ENCODE measurements at places on chromosomes 4 and X.
A peak's percentile ranks its signal among the peaks of the same experiment; 100 is the strongest.

DNA sequence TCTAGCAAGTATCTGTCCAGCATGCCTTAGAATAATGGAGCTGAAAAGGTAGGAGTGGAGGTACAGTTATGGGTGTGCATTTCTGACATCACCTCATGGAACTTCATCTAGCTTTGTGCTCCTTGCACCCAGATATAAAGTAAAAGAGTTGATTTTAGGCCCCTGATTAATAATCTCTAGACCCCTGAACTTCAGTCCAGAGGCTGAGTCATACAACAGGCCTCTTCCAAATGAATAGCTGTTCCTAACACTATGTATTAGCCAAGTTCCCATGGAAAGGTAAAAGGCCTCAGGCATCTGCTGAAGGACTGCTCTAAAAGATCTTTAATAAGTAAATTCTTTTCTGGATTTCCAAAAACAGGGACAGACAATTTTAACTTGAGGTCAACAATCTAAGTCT is 16.2 kb downstream of the TBC1D9 start:
- DNase-seq = no peak

- no peak for DNase-seq
Measured at GRCh38 chr4:61911313-61911756, 711.2 kb downstream of the ADGRL3 start.

DNA sequence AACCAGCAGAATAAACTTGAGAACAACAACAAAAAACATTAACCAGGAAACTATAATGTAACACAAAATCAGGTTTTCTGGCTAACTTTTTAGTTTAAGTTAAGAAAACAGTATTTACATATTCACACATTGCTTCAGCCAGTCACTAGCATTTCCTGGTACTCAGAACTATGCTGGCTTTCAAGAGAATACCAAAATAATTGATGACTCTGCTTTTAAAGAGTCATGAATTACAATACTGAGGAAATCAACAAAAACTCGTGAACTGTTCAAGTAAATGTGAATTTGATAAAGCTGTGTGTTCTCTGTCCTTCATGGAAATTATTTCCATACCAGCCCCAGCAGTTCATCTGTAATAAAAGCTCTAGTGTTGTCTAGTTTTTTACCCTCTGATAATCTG is 27.4 kb downstream of the PRSS12 start:
- DNase-seq = no peak

GRCh38 chr4:2949782-2950125 is 13.5 kb downstream of the NOP14 start:
- no peak for DNase-seq

DNA sequence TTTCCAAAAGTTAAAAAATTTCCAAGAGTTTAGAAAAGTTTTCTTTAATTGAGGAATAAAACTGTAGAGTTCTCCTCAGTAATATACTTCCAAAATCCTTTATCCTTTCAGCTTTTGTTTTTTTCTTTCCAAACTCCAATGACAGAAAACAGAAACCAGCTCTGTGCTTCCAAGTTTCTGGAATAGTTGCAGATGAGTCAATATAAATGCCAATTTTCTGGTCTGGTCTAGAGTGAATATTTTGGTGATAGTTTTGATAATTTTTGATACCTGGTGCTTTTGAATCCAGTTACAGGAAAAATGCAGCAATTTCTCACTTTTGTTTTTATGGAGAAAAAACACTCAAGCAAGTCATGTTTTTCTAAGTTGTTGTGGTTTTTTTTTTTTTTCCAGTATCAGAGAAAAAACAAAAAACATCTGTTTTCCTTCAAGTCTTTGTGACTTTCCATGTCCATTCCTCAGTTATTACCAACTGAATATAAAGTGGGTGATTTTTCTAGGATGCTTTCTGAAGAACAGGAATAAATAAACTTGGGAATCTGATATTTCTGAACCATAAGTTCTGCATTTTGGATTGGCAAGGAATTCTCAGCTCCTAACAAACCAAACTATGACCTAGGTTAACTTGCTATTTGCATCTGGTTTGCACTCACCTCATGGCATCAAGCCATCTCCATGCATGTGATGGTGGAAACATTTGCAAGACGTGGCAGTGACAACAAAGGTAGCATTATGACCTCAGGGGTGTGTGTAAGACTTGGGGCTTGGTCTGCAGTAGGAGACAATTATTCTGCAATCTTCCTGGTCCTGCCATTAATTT is 139.1 kb downstream of the VEGFC start:
- no peak for DNase-seq

DNA sequence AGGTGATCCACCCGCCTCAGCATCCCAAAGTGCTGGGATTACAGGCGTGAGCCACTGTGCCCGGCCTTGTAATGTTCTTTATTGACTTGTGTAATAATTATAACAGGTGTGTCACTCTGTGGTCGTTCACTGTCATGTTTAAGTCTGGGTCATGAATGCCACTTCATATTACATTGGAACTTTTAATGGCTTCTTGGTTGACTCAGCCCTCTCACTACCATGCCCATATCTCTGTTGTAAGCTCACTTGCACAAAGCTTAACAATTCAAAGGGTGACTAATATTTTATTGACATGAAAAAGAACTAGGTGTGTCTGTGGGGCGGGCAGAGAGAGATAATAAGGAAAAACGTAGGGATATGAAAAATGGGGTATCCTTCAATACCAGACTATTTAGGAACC is 639.7 kb upstream of the ACTRT1 start:
- no peak for DNase-seq

DNA sequence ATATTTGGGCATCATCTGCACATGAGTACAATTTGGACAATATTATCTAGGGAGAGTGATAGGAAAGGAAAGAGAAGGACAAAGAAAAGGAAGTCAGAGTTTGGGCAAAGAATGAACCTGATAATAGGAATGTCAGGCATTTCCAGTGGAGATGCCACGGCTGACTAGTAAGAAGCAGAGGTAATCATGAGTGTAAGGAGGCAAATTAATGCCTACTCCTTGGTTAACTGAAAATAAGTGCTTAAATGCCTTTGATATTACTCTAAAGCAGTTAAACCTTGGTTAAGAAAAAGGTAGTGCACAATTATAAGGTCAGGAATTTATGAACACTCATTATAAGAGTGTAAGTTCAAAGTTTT is 99.2 kb upstream of the DDIT4L start:
- DNase-seq = no peak

DNA sequence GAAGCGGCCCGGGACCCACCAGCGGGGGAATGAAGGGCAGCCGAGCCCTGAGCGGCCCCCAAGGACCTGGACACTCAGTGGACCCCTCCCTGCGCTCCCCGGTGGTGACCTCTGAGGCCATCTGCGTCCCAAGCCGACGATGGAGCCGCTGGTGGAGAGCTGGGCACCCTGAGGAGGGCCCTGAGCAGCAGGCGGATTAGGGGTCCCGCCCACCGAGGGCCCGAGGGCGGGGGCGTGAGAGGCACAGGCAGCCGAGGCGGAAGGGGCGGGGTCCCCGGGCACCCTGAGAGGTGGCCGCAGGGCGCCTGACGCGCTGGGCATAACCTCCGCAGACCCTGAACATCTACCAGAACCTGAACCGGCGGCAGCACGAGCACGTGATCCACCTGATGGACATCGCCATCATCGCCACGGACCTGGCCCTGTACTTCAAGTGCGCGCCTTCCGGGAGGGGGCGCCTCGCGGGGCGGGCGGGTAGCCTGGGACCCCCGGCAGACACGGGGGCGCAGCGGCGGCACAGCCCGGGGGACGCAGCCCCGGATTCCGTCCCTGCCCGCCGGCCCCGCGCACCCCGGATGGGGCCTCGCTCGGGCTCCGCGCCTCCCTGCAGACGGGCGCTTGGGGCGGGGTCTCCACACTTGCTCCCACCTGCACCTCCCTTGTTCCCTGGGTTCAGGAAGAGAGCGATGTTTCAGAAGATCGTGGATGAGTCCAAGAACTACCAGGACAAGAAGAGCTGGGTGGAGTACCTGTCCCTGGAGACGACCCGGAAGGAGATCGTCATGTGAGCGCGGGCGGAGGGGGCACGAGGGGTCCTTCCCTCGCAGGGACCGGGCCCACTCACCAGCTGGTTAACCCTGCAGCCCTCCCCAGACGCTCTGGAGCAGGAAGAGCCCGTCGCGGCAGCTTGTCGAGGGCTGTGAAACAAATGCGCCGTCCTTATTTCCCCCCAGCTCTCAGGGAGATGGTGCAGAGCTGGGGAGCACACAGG is 10.3 kb downstream of the ATP5ME start:
- DNase-seq = no peak

DNA sequence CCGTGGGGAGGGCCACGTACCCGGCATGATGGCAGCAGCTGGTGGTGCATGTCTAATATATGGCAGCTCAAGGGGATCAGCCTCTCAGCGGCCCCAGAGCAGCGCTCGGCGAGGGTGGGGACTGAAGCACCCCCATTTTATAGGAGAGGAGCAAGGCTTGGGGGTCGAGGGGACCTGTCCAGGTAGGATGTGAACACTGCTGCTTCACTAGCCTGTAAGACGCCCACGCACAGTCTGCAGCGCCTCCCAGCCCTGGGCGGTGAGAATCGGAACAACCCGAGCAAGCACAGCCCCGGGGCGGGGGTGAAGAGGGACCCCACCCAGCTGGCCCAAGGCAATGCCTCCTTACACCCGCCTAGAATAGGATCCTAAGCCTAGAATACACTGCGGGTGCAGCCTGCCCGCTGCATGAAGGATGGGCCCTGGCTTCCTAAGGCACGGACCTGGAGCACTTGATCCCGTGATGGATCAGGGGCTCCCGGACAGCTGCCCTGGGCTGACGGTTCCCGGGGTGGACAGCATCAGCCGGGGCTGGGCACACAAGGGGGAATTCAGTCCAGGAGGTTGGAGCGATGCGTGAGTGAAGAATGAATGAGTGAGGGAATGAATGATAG is 17.6 kb downstream of the ADRA2C start:
- no peak for DNase-seq

DNA sequence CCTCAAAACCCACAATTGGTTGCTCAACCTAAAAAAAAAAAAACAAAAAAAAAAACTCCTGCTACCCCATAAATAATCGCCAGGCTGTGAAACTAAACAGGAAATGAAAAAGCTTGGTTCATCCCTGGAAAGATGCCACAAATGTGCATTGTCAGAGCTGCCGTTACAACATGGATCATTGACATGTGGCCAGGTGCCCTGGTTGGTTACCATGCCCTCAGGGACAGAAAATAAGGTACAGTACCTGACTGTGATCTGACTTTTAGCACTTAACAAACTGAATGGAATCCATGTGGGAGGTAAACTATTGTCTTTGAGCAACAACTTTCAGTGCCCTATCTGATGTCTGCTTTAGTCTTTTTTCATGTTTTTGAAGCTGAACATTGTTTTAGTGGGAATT is 118.0 kb upstream of the RPL34 start:
- DNase-seq = peak; percentile 16

GRCh38 chr4:140707325-140707724 is 48.9 kb downstream of the TBC1D9 start:
- DNase-seq = no peak

DNA sequence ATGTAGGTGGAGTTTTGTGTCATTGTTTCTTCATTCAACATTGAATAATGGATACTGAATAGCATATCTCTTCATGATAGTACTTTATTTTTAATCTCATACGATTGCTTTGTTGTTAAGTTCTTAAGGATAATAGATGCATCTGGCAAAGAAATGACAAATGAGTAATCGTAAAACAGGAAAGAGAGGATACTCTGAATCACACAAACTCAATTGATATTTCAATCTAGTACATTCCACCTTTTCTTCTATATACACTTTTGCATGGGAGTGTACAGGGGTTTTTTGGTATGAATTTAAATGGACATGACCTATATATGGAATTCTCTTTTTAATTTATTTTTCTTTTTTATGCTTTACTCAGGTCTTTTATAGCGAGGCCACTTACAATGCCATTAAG is 186.9 kb upstream of the STK26 start:
- no peak for DNase-seq

GRCh38 chr4:99536271-99536670 is 25.4 kb downstream of the C4orf17 start:
- no peak for DNase-seq

GRCh38 chr4:2071252-2071911 is 12.3 kb downstream of the NAT8L start:
- DNase-seq = no peak

- DNase-seq = no peak
Measured at GRCh38 chrX:137562096-137562495, 3.8 kb upstream of the ZIC3 start.

- DNase-seq = no peak
Measured at GRCh38 chrX:581720-582298, 48.8 kb upstream of the SHOX start.

GRCh38 chr4:156790866-156791265 is 180.7 kb downstream of the PDGFC start:
- DNase-seq = no peak

DNA sequence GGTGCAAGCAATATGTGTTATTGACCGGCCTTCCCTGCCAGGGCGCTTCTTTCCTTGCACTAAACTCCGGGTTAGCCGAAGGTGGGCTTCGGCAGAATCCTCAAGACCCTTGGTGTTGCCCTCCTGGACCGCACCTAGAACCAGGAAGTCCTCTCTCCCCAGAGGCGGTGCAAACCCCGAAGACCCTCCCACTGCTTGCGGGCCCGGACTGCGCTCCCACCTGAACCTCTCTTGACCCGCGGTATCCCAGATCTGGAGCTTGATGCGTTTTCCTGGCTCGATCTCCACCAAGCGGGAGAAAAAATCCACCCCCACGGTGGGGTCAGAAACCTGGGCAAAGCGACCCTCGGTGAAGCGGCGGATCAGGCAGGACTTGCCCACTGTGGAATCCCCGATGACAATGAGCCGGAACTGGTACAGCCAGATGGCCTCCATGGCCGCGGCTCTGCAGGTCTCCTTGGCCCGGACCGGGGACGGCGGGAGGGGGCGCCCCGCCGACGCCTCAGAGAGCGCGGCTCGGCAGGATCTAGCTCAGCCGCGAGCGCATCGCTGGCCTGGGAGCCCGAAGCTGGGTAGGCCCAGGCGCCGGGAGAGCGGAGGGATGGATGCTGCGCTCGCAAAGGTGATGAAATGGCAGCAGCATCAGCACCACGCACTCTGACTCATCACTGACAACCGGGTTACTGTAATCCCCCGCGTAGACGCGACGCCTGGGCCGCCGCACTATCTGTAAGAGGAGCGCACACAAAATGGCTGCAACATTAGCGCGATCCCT is at the start of gene RAB39B:
TSS of gene RAB39B (minus strand) at position 638 of the 775 bp plus-strand sequence. CDS start at position 435, 203 bp downstream.
- peak; percentile 3 for DNase-seq

DNA sequence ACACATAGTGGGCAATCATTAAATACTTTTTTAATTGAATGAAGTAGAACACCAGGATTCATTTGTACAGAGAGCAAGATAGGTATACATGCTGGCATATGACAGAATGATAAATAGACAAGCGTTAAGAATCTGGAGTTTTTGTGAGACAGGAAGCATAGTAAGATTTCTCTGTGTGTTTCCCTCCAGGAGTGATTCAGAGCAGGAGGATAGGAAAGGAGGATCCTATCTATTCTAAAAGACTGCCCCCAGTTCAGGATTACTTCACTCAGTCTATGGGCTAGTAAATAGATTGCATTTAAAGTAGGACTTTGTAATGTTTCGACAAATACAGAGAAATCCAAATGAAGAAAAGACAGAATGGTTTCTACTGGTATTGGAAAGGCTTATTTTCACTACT is 423.7 kb downstream of the PDGFC start:
- no peak for DNase-seq
